ENCODE measurements at places on chromosomes 11 and 22.

DNA sequence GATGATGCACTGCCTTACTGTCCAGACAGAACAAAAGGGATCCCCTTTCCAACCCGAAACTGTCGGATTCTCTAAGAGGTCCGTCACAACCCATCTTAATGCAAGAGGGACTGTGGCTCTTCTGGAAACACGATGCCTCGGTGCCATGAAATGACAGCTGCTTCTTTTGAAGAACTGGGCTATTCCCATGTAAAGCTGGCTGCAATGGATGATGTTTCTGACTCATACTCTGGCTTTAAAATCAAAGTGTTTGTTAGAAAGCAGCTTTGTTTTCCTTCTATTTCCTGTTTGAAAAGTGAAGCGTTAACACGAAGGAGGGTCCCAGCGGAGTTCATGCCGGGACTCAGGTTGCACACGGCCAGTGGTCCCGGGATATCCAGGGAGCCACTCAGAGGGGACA, 3.1 kb downstream of the TP53AIP1 start:
- no peak for DNase-seq

GRCh38 chr11:57180081-57180561, 1.6 kb upstream of the LRRC55 start:
- DNase-seq, result no peak

DNA sequence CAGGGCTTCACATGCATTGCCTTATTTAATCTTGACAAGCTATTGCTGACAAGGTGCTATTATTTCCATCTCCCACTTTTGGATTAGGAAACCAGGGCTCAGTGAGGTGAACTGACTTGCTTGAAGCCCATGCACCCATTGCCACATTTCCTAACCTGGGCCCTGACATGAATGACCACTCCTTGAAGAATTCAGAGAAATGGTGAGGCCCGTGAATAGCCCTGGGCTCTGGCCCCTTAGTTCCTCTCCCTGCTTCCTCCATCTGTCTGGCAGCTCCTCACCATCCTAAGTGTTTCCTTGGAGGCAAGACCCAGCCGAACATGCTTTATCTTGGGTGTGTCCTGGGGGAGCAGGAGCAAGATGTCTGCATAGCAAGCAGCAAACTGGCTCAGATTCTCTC, 56.1 kb upstream of the NECTIN1 start:
- no peak for DNase-seq

- no peak for DNase-seq
Measured at GRCh38 chr11:32809313-32809712, 14.9 kb upstream of the CCDC73 start.

GRCh38 chr11:45252877-45253276, 33.3 kb downstream of the SYT13 start:
- DNase-seq, result no peak

- DNase-seq, result no peak
Measured at GRCh38 chr11:45805305-45806071, 539 bp downstream of the SLC35C1 start.

DNA sequence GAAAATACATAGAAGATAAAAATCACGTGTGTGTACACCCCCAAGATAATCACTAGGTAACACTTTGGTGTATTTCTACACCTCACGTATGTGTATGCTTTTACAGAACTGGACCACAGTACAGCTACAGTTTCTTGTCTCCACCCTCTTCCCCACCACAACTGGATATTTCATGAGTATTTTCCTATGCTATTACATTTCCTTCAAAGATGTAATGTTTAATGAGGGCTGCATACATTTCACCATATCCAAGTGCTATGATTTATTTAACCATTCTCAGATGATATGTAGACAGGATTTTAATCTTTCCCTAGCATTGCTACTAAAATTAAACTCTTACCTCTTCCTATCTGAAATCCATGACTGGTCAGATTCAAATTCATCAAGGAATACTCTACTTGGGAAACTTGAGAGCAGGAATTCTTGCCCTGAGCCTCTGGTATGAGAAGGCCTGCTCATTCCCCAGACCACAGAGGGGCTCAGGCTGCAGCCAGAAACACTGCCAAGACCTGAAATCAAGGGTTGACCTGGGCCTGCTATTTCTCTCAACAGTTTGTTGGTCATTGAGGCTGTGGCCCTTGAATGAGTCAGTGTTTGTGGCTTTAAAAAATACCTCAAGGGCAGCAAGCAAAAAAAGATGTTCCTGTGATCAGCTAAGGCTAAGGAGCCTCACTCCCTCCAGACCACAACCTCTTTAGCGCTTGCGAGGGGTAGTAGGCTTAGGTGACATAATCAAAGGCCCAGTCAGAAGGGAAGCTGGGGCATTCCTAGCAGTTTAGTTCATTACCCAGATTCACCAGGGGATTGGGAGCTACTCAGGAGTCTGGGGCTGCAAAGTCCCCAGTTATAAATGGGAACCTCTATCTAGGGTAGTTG, 55.5 kb downstream of the ABTB2 start:
- DNase-seq, result no peak

DNA sequence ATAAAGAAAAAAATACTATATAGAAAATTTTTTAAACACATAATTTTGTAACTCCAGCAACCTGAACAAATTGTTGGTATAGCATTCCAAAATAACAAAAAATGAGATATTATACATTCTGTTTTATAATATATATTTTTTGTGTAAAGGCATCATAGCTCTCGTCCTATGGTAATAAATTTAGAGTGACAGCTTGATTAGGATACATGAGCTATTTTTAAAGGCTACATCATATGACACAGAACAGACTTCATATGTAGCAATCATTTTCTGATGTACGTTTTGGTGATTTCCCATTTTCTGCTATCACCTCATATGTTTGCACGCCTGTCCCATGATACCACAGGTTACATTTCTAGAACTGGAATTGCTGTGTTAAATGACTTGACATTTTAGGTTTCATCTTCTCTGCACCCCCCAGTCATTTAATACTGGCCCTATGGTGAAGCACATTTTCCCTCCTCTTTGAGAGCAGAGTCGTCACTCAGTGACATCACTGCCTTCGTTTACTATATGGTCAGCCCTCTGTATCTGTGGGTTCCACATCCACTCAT, 19.5 kb downstream of the PC start:
- DNase-seq, result no peak

DNA sequence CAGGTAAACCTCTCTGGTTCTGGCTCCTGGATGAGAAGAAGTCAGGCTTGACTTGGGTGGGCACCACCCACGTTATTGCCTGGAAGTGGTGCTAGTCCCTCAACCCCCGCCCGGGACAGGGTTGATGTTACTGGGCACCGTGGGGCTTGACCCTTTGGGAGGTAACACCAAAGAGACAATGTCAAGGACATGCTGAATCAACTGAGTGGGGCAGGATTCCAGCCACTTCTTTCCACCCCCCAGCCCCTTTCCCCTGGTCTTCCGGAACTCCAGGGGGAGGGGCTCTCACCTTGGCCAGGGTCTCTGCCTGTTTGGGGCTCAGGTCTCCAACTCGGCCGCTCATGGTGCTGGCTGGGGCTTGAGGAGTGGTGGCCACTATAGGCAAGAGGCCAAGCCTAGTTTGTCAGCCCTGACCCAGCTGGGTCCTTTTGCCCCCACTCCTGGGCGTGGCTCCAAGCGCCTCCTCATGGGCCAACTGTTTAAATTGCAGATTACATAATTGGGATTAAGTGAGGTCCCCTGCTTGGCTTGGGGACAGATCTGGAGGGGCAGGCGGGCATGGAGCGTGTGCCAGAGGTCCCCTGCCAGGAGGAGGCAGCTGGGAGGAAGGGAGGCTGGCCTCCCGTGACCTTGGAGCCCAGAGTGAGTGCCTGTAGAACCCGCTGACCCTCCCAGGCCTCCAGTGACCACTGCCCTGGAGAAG, at the start of gene SEC14L3:
Gene SEC14L3 (minus strand): TSS at position 402 of the 703 bp plus-strand sequence. CDS start 59 bp downstream, at position 343.
- no peak for DNase-seq

- no peak for DNase-seq
Measured at GRCh38 chr11:59944720-59945119, 6.5 kb downstream of the OOSP1 start.

GRCh38 chr11:88813233-88813915, 252.4 kb downstream of the GRM5 start:
- DNase-seq, result no peak

GRCh38 chr11:68545796-68546195, 85.2 kb downstream of the PPP6R3 start:
- no peak for DNase-seq

- no peak for DNase-seq
Measured at GRCh38 chr11:16831316-16832192, 93.1 kb downstream of the C11orf58 start.

- DNase-seq, result no peak
Measured at GRCh38 chr11:7522121-7522520, 8.3 kb downstream of the PPFIBP2 start.

- DNase-seq, result no peak
Measured at GRCh38 chr22:48742556-48743343, 1084.9 kb downstream of the BRD1 start.

DNA sequence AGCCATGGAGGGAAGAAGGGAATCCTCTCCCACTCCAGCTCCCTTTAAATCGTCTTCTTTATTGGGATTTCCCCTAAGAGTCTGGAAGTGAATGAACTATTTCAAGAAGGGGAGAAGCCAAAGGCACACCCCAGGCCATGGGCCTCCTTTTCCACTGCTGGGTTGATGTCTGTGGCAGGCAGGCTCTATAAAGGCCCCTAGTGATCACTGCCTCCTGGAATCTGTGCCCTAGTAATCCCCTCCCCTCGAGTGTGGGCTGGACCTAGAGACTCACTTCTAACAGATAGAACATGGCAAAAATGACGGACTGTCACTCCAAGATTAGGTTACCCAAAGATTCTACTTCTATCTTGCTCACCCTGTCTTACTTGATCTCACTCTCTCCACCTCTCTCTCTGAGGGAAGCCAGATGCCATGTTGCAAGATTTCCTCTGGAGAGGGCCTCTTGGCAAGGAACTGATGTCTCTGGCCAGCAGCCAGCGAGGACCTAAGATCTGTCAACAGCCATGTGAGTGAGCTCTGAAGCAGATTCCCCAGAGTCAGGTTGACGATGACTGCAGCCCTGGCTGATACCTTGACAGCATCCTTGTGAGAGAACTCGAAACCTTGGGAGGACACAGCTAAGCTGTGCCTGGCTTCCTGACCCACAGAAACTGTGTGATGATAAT, 444.8 kb downstream of the SOX6 start:
- DNase-seq, result no peak

DNA sequence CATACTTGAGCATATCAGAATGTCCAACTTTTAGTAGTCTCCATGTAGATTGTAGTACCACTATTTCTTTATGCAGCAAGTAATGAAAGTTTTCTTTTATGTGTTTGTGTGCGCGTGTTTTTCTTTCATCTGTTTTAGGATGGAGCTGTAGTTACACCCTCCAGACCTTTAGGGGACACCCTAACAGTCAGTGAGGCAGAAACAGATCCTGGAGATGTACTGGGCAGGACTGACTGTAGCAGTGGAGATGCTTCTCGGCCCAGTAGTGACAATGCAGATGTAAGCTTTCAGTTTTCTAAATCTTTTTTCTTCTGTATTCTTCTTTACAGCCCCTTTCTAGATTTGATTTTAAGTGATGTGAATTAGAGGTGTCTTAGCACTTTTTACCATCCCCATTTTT, 79.9 kb upstream of the GRIK4 start:
- DNase-seq, result no peak

DNA sequence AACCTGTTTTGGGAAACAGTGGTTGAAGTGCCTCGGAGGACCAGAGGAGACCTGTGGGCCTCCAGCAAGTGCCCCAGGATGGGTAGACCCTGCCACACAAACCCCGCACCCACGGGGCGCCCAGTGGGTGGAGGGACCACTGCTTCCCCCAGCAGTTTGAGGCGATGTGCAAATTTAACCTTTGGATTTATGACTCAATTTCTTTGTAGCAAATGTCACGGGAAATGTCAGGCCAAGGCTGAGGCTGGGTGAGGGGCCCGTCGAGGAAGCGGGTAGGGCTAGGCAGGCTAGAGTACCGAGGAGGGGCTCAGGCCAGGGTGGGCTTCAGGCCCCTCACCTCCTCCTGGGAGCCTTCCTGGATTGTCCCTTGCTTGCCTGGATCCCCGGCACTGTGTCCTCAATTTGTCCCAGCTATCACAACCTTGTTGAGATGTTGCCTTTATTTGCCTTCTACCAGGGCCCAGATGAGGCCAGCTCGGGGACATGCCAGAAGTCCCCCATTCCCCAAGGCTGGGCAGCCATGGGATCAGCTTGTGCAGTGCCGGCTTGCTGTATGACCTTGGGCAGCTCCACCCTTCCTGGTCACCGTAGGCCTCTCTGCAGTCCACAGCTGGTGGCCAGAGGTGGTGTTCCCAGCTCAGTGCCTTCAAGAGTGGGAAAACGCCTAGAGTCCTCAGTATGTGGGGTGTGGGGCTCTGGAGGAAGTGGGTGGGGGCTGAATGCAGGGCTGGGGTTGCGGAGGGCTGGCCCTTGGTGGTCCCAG, 39.5 kb upstream of the PRODH start:
- DNase-seq, result no peak

DNA sequence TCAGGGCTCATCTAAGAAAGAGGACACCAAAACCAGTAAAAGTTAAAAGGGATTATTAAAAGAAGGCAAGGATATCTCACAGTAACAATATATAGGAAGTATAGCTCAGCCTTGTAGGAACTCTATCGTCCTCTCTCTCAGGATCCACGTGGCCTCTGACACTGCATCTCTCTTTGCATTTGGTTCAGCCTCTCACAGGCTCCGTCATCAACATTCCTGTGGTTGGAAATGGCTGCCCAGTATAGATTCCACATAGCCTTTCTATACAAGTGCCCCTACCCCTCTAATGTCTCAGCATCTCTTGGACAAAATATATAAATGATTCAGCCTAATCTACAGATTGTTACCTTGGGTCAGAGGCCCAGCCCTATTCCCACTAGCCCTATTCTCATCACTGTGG, 101.3 kb upstream of the DBX1 start:
- DNase-seq, result no peak

- no peak for DNase-seq
Measured at GRCh38 chr11:5922749-5923426, 19.2 kb upstream of the OR56A3 start.

DNA sequence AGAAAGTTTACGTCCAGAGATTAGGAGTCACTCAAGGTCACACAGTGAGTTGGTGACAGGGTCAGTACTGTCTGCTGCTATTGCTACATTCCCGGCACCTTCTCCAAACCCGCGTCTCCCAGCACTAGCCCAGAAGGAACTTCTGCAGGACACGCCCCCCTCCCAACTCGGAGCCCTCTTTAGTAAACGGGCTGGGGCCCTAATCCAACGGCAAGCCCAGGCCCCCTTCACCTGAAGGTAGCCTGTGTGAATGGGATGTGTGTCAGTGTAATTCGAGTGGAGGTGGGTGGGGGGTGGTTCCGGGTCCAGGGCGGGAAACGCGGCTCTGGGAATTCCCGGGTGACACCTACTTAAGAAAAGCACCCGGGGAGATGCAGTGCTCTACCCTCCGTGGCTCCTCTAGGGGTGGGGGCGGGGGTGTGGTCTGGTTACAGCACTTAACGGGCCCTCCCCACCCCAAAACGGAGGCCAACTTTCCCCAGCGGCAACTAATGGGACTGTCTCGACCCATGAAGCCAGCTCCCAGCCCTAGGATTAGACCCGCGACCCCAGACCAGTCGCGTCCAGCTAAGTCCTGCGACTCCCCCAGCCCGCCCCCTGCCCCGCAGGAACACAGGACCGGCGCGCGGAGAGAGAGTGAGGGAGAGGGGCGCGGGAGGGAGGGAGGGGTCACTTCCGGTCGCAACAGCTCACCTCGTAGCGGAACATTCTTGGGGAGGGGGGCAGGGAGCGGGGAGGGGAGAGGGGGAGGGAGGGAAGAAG, 468 bp downstream of the PATL1 start:
- DNase-seq, result no peak

- DNase-seq, result no peak
Measured at GRCh38 chr11:79438631-79439409, 2.0 kb downstream of the TENM4 start.

GRCh38 chr11:115251126-115251525, 253.1 kb downstream of the CADM1 start:
- no peak for DNase-seq

GRCh38 chr22:27226666-27227065, 569.3 kb downstream of the MIAT start:
- no peak for DNase-seq

All from cerebellar nuclear complex (tissue), 1 donor.